ENCODE measurements at places on chromosomes 1 and 21.

DNA sequence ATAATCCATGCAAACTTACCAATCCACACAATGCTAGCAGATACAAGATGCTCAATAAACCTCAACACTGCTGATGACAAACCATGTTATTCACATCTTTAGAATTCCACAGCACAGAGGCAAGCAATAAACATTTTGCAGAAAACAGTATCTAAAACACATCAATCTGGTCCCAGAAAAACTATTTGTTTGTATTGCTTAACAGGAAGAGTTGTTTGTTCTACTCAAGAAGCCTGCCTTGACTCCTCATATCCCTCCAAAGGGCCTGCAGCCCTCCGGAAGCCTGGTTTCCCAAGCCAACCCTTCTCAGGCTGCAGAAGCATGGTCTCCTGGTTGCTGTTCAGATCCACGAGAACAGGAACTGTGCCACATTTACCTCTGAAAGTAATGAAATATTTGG lies 139.7 kb downstream of the RERE start:
- no peak for DNase-seq

DNA sequence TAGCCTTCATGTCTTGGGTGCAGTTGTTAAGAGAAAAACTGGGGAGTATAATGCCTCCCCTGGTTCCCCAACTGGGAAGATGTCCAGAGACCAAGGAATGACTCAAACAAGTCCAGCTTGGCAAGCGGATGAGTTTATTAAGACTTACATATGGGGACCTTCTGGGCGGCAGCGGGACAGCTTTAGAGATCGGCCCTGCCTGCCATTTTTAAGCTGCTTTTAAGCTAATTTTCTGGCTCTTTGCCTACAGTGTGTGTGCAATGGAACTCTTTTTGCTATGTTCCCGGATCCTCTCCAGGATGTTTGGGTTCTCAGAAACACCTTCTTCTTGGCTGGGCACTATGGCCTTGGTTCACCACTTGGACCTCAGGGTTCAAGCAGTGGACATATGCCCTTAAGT lies 99.5 kb downstream of the RYR2 start:
- DNase-seq, result no peak

- DNase-seq, result no peak
These were observed 66.9 kb downstream of the RNF187 start for GRCh38 chr1:228554107-228554506.

DNA sequence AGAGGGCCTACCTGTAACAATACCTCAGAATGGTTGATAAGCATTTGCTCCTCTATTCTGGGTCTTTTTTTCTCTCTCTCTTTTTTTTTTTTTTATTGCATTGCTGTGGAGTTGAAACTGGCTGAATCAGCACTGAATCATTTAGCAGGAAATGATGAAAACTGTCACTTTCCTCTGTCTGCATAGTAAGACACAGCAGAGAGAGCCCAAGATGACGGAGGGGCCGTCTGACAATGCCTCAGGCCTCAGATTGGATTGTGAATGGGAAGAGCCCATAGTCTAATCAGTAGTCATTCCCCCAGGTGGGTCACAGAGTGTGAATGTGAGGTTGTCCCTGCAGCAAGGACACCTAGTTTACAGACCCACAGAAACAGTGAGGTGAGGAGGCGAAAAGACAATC lies 193.2 kb upstream of the PLXNA2 start:
- DNase-seq, result no peak

DNA sequence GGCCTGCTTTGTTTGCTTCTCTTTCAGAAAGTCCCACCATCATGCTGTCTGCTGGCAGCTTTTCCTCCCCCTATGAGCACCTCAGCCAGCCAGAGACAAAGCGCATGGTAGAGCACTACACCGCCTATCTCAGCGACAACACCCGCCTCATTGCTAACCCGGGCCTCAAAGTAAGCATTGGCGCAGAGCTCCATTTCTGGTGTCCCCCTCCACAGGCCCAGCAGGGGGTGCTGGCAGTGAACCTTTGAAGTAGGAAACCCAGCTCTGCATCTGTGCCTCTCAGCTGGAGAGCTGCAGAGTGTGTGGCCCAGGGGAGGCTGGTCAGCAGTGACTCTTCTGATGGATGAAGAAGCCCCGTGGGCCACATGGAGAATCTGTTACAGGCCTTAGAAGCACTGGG lies 81.2 kb upstream of the RAVER2 start:
- no peak for DNase-seq

DNA sequence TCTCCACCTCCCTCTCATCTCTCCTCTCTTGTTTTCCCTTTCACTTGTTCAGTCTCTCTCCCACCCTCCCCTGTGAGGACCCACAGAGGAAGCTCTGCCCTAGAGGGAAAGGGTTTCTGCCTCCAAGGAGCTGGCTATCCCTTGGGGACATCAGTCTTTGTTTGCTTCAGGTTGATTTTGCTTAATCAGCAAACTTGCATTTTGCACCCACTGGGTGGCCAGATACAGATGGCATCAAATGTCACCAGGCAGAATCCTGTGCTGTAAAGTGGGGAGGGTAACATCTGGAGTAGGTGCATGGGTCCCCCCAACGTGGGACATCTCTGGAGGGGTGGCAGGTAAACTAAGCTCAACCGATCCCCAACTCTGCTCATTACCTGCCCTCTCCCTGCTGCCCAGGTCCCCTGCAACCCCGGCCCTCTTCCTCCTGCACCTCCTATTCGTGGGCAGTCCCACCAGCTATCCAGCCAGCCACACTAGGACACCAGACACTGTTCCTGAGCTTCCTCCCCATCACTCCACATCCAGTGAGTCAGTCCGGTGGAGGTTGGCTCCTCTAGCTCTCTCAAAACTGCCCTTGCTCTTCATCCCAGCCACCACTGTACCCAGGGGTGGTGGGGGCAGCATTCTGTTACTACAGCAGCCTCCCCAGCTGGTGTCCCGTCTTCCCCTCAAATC lies 123.3 kb downstream of the KCNN3 start:
- DNase-seq, result no peak

DNA sequence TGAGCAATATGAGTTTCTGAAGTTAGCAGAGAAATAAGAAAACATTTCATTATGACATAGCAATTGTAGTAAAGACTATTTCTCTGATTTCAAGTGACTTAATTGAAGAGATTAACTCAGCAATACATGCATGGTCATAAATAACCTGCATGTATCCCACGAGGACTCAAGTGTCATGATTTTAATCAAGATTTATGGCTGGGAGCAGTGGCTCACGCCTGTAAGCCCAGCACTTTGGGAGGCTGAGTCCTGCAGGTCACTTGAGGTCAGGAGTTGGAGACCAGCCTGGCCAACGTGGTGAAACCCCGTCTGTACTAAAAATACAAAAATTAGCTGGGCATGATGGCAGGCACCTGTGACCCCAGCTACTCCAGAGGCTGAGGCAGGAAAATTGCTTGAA lies 311.9 kb upstream of the PLD5 start:
- no peak for DNase-seq

DNA sequence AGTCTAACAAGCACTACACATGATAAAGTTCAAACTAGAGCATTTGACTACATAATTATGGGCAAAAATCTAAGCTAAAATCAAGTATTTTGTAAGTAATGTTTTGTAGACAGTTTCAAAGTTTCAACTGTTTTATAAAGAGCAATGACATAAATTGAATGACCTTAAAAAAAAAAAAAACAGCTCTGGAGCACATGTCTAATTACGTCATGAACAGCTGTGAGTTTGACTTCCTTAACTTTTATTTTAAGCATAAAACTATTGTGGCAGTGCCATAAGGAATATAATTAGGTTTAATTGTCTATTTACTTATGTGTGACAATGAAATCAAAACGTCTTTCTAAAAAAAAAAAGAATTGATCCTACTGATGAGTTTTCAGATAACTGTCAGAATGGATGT lies 272.5 kb upstream of the LRRC7 start:
- no peak for DNase-seq

DNA sequence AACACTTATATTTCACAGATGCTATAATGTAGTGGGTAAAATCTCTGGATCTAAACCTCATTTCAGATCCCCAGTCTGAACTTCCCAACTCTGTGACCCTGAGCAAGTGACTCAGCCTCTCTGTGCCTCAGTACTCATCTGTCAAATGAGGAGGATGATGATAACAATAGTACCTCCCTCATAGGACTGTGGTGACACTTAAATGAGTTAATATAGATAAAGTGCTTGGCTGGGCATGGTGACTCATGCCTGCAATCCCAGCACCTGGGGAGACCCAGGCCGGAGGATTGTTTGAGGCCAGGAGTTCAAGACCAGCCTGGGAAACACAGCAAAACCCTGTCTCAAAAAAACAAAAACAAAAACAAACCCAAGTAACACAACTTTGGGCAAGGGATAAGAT lies 4.7 kb upstream of the ECE1 start:
- DNase-seq, result no peak

DNA sequence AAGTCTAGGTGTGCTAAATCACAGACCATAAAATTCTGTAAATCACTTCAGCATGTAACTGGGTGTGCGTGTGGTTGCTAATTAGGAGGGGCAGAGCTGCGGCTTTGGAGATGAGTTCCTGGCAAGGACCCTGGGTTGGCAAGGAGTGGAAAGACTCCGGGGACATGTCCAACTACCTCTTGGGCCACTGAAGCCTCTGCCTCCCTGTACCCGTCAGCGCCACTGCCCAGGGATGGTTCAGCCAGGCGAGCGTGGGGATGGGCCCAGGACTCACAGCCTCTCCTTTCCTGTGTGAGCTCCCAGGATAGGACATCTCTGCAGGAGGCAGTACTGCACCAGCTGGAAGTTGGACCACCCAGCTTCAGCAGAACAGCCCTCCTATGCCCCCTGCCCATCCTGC lies 386.4 kb upstream of the VAMP3 start:
- no peak for DNase-seq

DNA sequence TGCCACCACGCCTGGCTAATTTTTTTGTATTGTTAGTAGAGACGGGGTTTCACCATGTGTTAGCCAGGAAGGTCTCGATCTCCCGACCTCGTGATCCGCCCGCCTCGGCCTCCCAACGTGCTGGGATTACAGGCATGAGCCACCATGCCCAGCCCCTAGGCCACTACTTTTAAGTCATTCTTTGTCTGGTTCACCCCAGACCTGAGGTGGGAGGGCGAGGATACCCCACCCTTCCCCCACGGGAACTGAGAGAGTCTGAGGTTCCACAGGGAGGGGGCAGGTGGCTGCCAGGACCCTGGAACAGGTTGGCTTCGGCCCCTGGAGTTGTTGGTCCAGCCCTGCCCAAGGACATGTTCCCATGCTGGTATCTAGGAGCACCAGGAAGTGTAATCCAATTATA lies 7.7 kb upstream of the SDC3 start:
- DNase-seq, result no peak

- no peak for DNase-seq
These were observed 185.2 kb downstream of the VPS13D start for GRCh38 chr1:12415038-12415466.

GRCh38 chr1:196180847-196181593 lies 427.2 kb downstream of the KCNT2 start:
- DNase-seq, result no peak

GRCh38 chr1:160149233-160149632 lies 2.2 kb upstream of the ATP1A4 start:
- no peak for DNase-seq

- no peak for DNase-seq
These were observed 3.8 kb upstream of the CACYBP start for GRCh38 chr1:174995916-174996315.

GRCh38 chr1:17286646-17287045 lies 21.4 kb upstream of the PADI4 start:
- DNase-seq, result no peak

- DNase-seq, result no peak
These were observed 27.9 kb downstream of the ARHGEF16 start for GRCh38 chr1:3482378-3482849.

DNA sequence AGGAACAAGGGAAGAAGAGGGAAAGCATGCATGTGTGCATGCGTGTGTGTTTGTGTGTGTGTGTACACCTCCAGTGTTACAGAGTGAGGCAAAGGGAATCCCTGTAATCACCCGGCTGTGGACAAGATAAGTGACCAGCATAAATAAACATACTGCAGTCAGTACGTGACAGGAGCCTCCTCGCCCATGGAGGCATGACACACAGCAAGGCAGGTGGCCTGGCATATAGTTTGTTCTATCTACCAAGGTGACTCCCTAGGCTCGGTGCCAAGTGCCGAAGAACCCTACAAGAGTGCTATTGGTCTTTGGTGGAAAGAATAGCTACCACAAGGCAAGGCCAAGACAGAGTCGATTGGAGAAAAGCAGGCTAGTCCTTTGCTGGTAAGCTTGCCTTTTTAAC lies 31.7 kb upstream of the HEATR1 start:
- DNase-seq, result no peak

- no peak for DNase-seq
These were observed 18.7 kb upstream of the PAPPA2 start for GRCh38 chr1:176444286-176444685.

DNA sequence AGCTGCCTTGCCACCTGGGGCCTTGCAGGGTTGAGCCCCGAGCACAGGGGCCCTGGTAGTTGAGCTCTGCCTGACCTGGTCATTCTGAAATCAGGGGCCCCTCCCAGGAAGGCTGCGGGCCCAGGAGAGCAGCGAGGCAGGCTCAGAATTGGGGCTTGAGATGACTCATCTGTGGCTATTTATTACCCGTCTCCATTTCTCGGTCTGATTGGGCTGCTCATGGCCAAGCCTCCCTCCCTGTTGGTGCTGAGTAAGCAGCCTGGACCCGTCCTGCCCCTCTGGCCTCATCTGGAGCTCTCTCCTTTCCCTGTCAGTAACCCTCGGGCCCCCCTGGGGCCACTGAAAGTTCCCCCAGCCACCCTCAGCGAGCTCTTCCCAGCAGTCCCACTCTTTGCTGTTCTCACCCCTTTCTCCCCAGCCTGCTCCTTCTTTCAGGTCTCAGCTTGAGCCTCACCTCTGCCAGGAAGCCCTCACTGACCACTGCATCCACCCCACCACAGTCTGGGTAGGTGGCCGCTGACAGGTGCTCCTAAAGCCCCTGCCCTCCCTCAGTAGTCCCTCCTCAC lies 11.0 kb upstream of the TNFRSF8 start:
- no peak for DNase-seq

DNA sequence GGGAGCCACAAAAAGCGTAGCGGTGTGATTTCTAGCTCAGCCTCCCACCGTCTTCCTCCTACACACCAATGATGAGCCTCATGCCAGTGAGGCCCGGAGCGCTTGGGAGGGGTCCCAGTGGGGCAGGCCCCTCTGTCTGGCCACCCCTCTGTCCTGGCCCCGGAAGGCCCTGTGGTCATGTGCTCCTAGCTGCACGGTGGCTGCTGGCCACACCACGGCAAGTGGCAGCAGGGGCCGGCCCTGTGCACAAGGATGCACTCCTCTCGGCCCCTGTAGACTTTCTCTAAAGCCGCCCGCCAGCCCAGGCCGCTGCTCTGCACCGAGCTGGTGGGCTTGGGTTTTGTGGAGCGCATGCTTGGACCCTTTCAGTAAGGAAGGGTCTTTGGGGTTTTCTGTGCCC lies 53.6 kb downstream of the KCNAB2 start:
- no peak for DNase-seq

DNA sequence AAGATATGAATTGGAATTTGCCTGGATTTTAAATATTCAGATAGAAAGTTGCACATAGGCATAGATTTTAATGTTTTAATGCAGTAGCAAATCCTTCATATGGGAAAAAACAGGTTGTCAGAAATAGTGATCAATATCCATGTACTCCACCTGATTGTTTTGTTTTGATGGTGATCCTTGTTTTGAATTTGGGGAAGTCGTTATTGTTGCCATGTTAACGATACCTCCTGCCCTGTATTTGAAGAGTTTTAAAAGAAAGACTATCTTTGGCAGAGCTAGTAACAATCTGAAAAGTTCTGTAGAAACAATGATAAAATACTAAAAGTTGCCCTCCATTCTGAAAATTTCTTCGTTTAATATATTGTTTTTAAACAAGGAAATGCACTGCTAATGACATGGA lies 1.1 kb downstream of the CEP350 start:
- no peak for DNase-seq
